Endothelial cell of umbilical vein (primary cell): ENCODE measurements at places on chromosomes 1 and 21. TPM values are rescaled to one million over a fixed set of nuclear protein-coding genes. Genes with fewer than 3 reads are reported as not detected.

DNA sequence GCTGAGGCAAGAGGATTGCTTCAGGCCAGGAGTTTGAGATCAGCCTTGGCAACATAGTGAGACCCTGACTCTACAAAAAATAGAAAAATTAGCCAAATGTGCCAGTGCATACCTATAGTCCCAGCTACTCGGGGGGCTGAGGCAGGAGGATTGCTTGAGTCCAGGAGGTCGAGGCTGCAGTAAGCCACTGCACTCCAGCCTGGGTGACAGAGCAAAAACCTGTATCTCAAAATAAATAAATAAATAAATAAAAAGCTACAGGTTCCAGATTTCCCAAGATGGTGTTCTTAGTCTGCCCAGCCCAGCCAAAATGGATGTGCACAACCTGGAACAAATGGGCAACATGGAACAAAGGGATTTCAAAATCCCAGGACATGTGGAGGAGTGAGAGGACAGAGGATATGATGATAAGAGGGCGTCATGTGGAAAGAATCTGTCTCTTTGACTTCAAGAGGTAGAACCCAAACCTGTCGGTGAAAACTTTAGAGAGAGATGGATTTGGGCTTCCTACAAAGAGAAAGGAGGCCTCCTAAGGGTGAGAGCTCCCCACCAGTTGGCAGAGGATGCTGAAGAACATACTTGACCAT is 3.2 kb downstream of the EDARADD start:
- no peak overlapping the region for H3K4me3 ChIP-seq
- H3K36me3 ChIP-seq: no peaks in the 10 kb centered on the region
- peaks cover 21% of the 10 kb centered on the region for H3K27me3 ChIP-seq
- no peak overlapping the region for H3K27ac ChIP-seq
- peaks cover 3% of the 10 kb centered on the region for H3K4me1 ChIP-seq

- no peaks in the 10 kb centered on the region for H3K4me1 ChIP-seq
- H3K27ac ChIP-seq: no peak overlapping the region
- no peaks in the 10 kb centered on the region for H3K27me3 ChIP-seq
- no peak overlapping the region for H3K4me3 ChIP-seq
- H3K36me3 ChIP-seq: no peaks in the 10 kb centered on the region
- DNase-seq: peak; percentile 82
Measured at GRCh38 chr1:213724640-213725536, 262.9 kb upstream of the PROX1 start.

DNA sequence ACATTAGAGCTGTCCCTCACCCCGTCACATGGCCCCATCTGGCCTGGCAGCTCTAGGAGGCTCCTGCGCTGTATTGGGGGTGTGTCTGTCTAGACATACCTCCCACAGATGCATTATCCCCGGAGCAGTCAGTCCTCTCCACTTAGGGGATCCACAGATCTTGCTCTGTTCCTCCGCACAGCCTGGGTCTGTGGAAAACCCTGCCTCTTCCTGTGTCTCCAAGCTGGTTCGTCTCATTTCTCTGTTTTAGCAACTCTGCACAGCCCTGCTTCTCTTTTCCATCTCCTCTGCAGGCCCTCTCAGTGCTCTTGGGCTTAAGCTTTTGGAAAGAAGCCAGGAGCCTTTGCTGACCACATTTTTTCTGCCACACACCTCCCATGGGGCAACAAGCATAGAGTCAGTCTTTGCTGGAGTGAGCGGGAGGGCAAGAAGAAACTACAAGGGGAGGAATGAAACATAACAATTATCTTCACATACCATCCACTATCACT is 241.5 kb downstream of the FOXD2 start:
- H3K27me3 ChIP-seq: no peaks in the 10 kb centered on the region
- H3K36me3 ChIP-seq: no peaks in the 10 kb centered on the region
- DNase-seq: no peak
- no peaks in the 10 kb centered on the region for H3K4me1 ChIP-seq
- H3K27ac ChIP-seq: no peak overlapping the region
- H3K4me3 ChIP-seq: no peak overlapping the region

- H3K27me3 ChIP-seq: peaks cover 10% of the 10 kb centered on the region
- peak; percentile 39 for DNase-seq
- H3K27ac ChIP-seq: no peak overlapping the region
- no peaks in the 10 kb centered on the region for H3K4me1 ChIP-seq
- no peak overlapping the region for H3K4me3 ChIP-seq
Measured at GRCh38 chr1:62912028-62912638, 128.2 kb downstream of the ATG4C start.

GRCh38 chr1:28781305-28781704 is 30.7 kb upstream of the OPRD1 start:
- H3K4me1 ChIP-seq: no peaks in the 10 kb centered on the region
- H3K27ac ChIP-seq: no peak overlapping the region

GRCh38 chr1:56533197-56533596 is 46.2 kb downstream of the PLPP3 start:
- no peak for DNase-seq
- no peak overlapping the region for H3K27ac ChIP-seq
- no peaks in the 10 kb centered on the region for H3K27me3 ChIP-seq
- H3K4me3 ChIP-seq: no peak overlapping the region

DNA sequence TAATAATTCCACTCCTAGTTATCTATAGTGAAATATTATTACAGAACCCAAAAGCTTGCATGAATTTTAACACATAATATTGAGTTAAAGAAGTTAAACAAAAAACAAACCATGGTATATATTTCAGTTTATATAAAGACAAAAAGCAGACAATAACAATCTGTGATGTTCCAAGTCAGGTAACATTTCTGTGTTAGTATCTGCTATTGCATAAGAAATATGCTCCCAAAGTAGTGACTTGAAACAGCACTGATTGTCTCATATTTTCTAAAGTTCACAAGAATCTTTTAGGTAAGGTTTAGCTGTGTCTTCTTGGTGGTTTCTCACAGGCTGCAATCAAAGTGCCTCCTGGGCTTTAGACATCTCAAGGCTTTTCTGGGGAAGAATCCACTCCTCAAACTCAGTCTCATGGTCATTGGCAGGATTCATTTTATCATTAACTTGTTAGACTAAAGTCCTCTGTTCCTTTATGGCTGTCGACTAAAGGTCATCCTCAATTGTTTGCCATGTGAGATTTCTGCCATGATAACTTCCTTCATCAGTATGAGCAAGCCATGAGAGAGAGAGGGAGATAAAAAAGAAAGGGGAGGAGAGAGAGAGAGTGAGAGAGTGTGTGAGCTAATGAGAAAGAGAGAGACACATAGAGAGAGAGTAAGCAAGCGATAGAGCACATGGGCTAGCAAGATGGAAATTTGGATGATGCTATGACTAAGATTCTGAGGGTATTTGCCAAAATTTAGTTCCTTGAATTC is 19.9 kb downstream of the GBP1 start:
- no peak overlapping the region for H3K4me3 ChIP-seq
- no peak for DNase-seq
- no peaks in the 10 kb centered on the region for H3K4me1 ChIP-seq

DNA sequence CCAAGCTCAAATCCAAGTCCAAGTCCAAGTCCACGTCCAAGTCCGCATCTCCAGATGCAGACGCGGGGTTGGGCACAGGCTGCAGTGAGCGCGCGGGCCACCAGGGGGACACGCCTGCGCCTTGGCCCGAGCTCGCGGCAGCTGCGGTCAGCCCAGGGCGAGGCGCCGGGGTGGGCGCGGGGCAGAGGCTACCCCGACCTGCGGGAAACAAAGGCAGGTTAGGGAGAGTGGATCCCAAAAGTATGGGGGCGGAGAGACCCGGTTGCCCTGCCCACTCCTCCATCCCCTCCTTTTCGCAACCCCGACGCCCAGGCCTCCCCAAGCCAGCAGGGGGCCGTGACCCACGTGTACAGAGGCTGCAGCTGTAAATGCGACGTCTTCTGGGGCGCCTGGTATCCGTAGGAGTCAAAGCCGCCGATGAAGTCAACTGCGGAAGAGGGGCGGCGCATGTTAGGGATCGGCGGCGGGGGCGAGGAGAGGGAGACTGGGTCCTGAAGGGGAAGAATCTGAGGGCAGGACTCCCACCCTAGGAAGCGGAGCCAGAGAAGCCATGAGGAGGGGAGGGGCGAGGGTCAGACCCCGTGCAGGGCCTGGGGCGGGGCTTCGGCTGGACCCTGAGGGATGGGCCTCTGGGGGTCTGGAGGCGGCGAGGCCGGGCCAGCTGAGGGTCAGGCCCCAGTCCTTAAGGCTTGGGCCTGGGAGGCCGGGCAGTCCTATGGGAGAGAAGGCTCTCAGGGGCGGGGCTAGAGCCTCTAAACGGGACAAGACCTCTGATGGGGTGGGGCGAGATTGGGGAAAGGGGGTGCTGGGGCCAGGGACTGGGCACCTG is 58.0 kb downstream of the NKAIN1 start:
- no peak overlapping the region for H3K27ac ChIP-seq
- H3K4me3 ChIP-seq: no peak overlapping the region
- peaks cover 3% of the 10 kb centered on the region for H3K27me3 ChIP-seq
- H3K36me3 ChIP-seq: no peaks in the 10 kb centered on the region

- H3K27ac ChIP-seq: no peak overlapping the region
- H3K4me1 ChIP-seq: no peaks in the 10 kb centered on the region
- peaks cover 6% of the 10 kb centered on the region for H3K27me3 ChIP-seq
- no peak for DNase-seq
- no peak overlapping the region for H3K4me3 ChIP-seq
Measured at GRCh38 chr1:88298506-88298905, 385.6 kb upstream of the PKN2 start.

- DNase-seq: no peak
- no peak overlapping the region for H3K4me3 ChIP-seq
- no peaks in the 10 kb centered on the region for H3K27me3 ChIP-seq
- no peak overlapping the region for H3K27ac ChIP-seq
Measured at GRCh38 chr1:234295626-234296025, 77.6 kb upstream of the COA6 start.

GRCh38 chr1:6102532-6102845 is 56.8 kb downstream of the KCNAB2 start:
- no peaks in the 10 kb centered on the region for H3K27me3 ChIP-seq
- DNase-seq: no peak
- no peaks in the 10 kb centered on the region for H3K36me3 ChIP-seq
- no peak overlapping the region for H3K4me3 ChIP-seq
- no peak overlapping the region for H3K27ac ChIP-seq

GRCh38 chr1:113185463-113186104 is 112.6 kb downstream of the LRIG2 start:
- H3K27ac ChIP-seq: no peak overlapping the region
- no peak for DNase-seq
- no peak overlapping the region for H3K4me3 ChIP-seq

- H3K4me3 ChIP-seq: no peak overlapping the region
- no peaks in the 10 kb centered on the region for H3K36me3 ChIP-seq
- DNase-seq: no peak
- H3K4me1 ChIP-seq: peaks cover 5% of the 10 kb centered on the region
- no peak overlapping the region for H3K27ac ChIP-seq
- H3K27me3 ChIP-seq: peaks cover 25% of the 10 kb centered on the region
Measured at GRCh38 chr1:154796303-154796892, 73.7 kb downstream of the KCNN3 start.

GRCh38 chr21:25682382-25682781 is 43.3 kb downstream of the JAM2 start:
- no peak for DNase-seq
- H3K27me3 ChIP-seq: peaks cover 3% of the 10 kb centered on the region
- H3K36me3 ChIP-seq: no peaks in the 10 kb centered on the region

DNA sequence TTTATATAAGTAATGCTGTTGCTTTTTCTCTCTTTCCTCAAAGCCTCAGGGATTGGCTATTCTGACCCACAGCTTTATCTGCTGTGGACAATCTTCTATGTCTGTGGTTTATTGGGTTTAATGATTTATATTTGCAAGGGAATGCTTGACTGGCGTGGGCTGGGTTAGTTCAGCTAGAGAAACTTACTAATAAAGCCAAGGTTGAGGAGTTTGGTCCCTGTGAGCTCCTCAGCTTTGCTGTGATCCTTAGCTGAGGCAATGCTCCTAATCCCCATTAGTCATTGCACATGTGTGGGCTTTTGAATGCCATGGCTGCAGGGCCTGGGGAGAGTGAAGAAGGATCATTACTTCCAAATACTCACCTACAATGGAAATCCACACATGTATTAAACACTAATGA is 179.3 kb downstream of the ZNF326 start:
- H3K4me3 ChIP-seq: no peak overlapping the region
- H3K36me3 ChIP-seq: no peaks in the 10 kb centered on the region
- H3K27ac ChIP-seq: no peak overlapping the region

DNA sequence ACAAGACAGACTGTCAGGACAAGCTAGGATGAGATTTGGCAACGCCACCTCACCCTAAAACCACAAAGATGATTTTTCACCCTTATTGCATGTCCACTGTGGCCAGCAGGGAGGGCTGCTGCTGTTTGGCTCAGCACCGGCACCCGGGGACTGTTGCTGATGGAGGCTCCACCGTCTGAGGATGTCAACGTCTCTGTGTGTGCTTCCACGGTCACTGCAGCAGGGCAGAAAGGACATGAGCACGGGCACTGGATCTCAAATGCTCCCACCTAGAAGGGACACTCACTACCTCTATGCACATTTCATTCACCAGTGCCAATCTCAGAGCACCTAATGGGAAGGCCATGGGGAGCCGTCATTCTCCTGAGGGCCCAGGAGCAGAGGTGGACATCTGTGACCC is 599.6 kb downstream of the PTPRU start:
- H3K27me3 ChIP-seq: no peaks in the 10 kb centered on the region
- no peak overlapping the region for H3K4me3 ChIP-seq
- H3K4me1 ChIP-seq: no peaks in the 10 kb centered on the region
- no peaks in the 10 kb centered on the region for H3K36me3 ChIP-seq
- DNase-seq: no peak
- H3K27ac ChIP-seq: no peak overlapping the region

DNA sequence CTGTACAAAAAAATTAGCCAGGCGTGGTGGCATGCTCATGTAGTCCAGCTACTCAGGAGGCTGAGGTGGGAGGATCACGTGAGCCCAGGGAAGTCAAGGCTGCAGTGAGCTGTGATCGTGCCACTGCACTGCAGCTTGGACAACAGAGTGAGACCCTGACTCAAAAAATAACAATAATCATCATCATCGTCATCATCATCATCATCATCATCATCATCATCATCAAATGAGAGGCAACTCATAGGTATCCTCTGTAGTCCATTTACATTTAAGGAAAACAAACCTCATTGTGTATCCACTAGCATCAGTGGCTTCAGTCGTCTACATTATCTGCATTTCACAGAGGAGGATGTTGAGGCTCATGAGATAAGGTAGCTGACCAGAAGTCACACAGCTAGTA is 68.8 kb upstream of the SELENON start:
- H3K36me3 ChIP-seq: no peaks in the 10 kb centered on the region
- no peaks in the 10 kb centered on the region for H3K4me1 ChIP-seq
- DNase-seq: no peak

GRCh38 chr1:216111842-216112241 is 311.4 kb downstream of the USH2A start:
- H3K27ac ChIP-seq: no peak overlapping the region
- DNase-seq: no peak
- no peaks in the 10 kb centered on the region for H3K36me3 ChIP-seq
- no peak overlapping the region for H3K4me3 ChIP-seq

GRCh38 chr1:37609002-37609401 is 13.3 kb upstream of the GNL2 start:
- H3K27me3 ChIP-seq: peaks cover 24% of the 10 kb centered on the region
- no peak for DNase-seq
- no peaks in the 10 kb centered on the region for H3K4me1 ChIP-seq
- H3K4me3 ChIP-seq: no peak overlapping the region
- no peaks in the 10 kb centered on the region for H3K36me3 ChIP-seq
- no peak overlapping the region for H3K27ac ChIP-seq

ADGRB2 gene
- total RNA-seq: 1.5 and 3.1 TPM in 2 replicates

CD1D gene
- total RNA-seq: not detected in 2 replicates

CLCNKA gene
- not detected in 2 replicates for total RNA-seq
